HCT116 (cell line): ENCODE measurements at places on chromosomes 11 and 22. TPM values are rescaled to one million over a fixed set of nuclear protein-coding genes. Genes with fewer than 3 reads are reported as not detected.

Gene RAG2
- total RNA-seq = not detected

Gene IRF7
- total RNA-seq = 15.2 TPM

Gene OR4D5
- not detected for total RNA-seq

Gene PANX2
- total RNA-seq = 8.0 TPM

Gene RASSF10
- not detected for total RNA-seq

Gene BTG4
- not detected for total RNA-seq

Gene CSTPP1
- 24.7 TPM for total RNA-seq

Gene PNPLA5
- 2.9 TPM for total RNA-seq

Gene BDNF
- 22.0 TPM for total RNA-seq

Gene TREH
- total RNA-seq = 0.15 TPM

Gene IL17RA
- total RNA-seq = 17.3 TPM

Gene MS4A12
- total RNA-seq = not detected

Gene VPREB1
- not detected for total RNA-seq

Gene TTLL8
- total RNA-seq = not detected

Gene MMP20
- total RNA-seq = 0.30 TPM

Gene ATL3
- total RNA-seq = 32.3 TPM
